ENCODE measurements at places on chromosomes 2 and 18.

- DNase-seq, result no peak
These were observed 1.2 kb downstream of the PPP1CB start for GRCh38 chr2:28752631-28753376.

GRCh38 chr18:27808683-27809082, 368.2 kb downstream of the CDH2 start:
- DNase-seq, result no peak

- no peak for DNase-seq
These were observed 216.8 kb downstream of the MGAT5 start for GRCh38 chr2:134470561-134471168.

DNA sequence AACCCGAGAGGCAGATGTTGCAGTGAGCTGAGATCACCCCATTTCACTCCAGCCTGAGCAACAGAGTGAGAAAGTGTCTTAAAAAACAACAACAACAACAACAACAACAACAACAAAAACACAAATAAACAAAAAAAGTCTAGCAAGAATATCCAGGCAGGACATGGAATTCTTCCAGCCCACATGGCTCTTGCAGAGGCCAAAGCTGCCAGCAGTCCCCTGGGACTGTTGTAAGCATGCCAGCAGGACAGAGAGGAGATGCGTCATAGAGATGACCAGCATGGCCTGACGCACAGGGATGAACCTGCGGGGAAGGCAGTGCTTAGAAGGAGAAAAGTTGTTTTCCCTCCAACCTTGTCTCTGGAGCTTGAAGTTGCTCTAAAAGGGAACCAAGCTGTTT, 182.3 kb upstream of the PGAP1 start:
- DNase-seq, result no peak

DNA sequence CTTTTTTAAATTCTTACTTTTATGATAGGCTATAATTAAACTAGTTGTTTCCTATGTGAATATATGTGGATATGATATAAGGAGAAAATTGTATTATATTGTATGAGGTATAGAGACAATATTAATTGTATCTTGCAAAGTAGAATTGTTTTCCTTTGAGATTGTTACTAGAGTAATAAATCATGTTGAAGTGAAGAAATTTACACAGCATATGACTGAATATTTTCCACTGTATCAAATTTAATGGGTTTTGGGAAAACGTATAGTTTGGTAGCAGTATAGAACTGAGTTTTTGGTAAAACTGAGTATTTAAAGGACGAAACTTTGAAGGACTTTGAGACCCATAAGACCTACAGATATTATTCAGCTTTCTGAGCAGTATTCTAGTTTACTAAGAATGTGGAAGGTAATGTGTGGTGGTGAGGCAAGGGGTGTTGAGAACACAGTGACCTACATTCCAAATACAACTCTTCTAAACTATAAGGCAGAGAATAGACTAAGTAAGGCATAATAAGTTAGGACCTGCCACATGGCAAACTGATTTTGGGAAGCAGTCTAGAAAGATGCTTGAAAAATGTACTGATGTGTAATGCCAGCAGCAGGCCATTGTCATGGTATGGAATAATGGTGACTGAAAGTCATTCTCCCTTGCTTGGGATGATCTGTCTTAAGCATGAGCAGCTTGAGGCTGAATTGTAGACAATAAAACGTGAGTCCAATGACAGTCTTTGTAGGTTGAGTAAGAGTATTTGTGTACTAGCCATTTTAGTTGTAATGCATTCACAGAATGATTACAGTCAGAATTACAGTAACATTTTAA, 29.6 kb downstream of the PKP4 start:
- no peak for DNase-seq

DNA sequence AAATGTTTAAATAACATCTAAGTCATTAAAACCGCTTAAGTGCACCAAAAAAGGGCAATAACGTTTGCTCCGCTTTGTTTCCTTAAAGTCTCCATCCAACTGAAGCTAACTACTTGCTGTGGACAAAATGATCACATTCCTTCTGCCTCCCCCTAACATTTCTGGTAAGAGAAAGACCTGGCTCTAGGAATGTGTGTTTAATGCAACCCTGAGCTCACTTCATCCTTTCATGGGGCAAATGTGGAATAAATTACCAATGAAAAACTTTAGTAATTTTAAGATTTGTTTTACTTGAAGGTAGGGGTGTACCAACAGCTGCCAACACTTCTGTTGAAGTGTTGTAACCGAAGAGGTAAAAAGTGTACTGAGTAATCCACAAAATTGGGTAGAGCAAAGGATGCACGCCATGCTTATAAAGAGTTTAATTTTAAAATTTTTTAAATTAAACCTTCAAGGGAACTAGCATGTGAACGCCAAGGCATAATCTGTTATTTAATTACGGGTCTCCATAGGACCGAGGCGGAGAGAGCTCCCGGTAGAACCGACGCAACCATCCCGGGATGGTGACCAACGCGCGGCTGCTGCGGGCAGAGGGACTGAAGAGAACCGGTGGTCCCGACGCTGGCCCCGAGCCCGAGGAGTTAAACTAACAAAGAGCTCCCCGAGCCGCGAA, 1.1 kb downstream of the HNRNPLL start:
- DNase-seq, result no peak

GRCh38 chr2:199085261-199085660, 372.5 kb downstream of the SATB2 start:
- no peak for DNase-seq

- DNase-seq, result no peak
These were observed 24.2 kb downstream of the GPC1 start for GRCh38 chr2:240459401-240460252.

DNA sequence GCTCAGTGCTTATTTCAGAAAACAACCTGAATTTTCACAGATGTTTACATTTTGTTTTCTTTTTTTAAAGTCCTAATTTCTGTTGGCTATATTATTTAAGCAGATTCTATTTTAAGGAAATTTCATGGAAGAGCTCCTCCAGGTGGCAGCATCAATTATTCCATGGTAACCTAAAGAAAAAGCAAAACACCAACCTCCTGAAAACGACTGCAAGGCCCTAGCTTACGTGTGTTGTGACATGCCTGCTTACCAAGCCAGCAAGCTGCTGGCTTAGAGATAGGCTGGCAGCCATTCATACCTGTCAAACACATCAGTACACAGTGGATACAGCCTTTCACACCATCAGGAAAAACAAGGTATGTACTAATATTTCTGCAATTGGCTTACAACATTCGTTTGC, 64.9 kb downstream of the LPIN2 start:
- DNase-seq, result no peak

DNA sequence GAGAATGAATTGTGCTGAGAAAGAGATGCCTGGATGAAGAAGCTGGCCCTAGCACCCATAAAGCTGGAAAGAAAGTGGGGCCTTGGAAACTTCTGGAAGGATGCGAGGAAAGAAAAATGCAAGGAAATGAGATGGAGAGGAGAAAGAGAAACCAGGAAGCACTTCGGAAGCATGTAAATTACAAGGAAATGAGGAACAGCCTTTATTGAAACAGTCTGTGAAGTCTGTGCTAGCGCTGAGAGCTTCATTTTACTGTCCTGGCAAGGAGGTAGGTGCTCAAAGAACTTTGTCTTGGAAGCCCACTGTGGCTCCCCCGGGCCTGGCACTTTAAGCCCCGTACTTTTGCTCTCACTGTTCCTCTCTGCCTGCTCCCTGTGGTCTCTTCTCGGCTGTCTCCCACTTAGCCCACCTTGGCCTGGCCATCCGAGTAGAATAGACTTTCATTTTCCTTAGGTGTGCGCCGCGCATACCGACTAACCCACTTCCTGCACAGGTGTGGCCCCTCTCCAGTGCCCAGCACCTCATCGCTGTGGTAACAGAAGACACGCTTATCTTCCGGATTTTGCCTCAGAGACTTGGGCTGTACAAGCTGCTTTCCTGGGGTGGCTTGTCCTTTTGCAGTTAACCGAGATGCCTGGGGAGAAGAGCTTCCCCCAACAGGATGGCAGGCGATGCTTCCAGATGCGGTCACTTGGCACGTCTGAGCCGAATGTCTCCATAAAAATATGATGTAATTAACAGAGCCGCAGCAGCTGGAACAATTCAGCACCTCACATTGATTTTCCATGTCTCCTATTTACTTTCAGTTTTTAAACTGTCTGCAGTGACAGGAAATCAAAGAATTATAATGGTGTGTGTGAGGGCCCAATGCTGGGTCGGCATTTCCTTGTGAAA, 199.6 kb downstream of the HRH4 start:
- peak; percentile 16 for DNase-seq

- no peak for DNase-seq
These were observed 64.7 kb upstream of the MGAT5 start for GRCh38 chr2:134189009-134189720.

- no peak for DNase-seq
These were observed 13.8 kb upstream of the YWHAQ start for GRCh38 chr2:9644603-9645002.

GRCh38 chr2:27746325-27746724, 25.2 kb upstream of the MRPL33 start:
- DNase-seq, result no peak

DNA sequence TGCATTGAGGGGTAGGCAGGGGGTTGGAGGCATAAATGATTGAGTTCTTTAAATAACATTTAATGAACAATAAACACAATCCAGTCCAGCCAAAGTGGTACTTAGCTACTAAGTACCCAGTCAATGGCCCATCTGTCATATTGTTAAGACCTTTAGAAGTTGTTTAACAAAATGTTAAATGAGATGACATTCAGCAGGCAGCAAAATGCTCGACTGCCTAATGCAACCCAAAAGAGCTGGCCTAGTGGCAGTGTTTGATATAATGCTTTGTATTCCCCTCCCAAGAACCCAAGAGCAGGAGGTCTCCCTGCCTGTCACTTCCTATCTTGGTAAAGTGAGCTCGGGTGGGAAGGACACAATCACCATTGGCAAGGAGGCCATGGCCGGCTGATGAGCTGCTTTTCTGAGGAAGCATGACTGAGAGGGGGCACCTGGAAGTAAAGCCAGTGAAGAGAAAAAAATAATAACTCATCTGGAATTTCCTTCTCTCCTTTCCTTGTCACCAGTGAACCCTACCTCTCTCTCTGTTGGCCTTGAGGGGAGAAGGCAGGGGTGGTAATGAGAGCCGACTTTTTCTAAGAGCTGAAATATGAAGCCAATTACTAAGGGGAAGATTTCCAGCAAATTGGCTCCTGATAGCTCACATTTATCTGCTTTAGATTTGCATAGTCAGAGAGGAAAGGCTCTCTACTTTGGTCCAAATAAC, 140.6 kb downstream of the C1D start:
- no peak for DNase-seq

DNA sequence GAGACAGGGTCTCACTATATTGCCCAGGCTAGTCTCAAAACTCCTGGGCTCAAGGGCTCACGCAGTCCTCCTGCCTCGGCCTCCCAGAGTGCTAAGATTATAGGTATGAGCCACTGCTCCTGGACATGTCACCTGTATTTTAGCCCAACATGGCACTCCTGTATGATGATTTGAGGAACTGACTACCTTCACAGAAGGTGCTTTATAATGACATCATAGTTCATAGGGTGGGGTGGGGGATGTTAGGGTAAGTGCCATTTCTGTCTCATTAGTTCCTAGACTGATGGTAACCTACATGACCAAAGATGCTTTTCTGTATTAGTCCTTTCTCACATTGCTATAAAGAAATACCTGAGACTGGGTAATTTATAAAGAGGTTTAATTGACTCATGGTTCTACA, 109.7 kb downstream of the MAP4K4 start:
- DNase-seq, result no peak

GRCh38 chr2:212626371-212626918, 87.8 kb upstream of the ERBB4 start:
- no peak for DNase-seq

- DNase-seq, result no peak
These were observed 7.6 kb upstream of the GAREM1 start for GRCh38 chr18:32478317-32478716.

GRCh38 chr18:61549416-61549815, 216.2 kb downstream of the CDH20 start:
- DNase-seq, result no peak

DNA sequence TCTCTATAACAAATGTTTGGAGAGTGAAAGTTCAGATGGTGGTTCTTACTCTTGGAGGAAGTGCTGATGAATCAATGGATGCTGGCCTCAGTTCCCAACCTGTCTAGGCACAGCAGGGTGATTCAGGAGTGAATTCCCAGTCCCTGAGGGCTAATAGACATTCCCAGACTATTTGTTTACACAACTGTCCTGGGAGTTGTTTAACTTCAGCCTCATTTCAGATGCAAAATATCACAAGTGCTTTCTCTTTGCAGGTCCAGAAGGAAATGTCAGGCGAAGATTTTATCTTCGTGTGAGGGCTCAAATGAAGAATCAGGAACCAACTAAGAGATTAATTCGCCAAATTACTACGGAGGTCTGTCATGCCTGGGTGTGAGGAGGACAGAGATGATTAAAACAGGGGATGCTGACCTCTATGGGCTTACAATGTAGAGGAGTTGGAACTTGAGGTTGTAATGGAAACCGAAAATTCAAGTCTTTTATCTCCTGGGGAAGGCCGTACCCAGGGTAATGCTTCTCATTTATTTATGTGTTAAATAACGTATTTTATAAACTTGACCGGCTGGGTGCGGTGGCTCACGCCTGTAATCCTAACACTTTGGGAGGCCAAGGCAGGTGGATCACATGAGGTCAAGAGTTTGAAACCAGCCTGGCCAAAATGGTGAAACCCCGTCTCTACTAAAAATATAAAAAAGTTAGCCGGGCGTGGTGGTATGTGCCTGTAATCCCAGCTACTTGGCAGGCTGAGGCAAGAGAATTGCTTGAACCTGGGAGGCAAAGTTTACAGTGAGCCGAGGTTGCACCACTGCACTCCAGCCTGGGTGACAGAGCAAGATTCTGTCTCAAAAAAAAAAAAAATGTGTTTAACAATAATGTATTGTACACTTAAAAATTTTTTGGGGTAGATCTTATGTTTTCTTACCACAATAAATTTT, 38.7 kb upstream of the SLC1A4 start:
- DNase-seq, result no peak

- no peak for DNase-seq
These were observed 158.0 kb downstream of the CSRNP3 start for GRCh38 chr2:165627470-165627869.

- DNase-seq, result no peak
These were observed 78.0 kb downstream of the LTBP1 start for GRCh38 chr2:33024758-33025157.

DNA sequence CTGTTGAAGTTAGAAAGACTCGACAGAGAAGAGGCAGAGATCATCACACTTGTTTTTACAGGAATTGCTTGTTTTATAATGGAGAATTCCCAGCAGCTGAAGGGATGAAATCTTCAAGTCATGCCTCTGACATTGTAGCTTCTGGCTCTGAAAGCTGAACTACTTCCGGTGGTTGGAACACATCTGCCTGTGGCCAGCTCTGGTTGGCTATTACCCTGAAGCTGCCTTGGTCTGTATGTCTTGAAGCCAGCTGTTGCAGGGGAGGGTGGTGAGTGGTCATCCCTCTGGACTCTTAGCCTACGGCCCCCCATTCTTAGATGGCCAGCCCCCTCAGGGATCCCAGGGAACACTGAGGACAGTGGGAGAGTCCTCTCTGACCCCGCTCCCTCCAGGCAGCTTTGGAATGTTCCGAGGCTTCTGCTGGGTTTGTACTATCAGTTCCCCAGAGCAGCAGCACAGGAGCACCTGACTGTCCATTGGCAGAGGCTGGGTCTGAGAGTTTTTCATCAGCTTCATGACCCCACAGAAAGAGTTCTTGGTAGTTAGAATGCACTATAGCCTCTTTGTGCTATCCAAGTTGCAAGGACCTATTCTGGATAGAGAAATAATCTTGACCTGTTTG, 87.4 kb upstream of the CAPN13 start:
- DNase-seq, result no peak

- DNase-seq, result no peak
These were observed 131.3 kb upstream of the TWIST2 start for GRCh38 chr2:238716585-238716984.

- DNase-seq, result no peak
These were observed 18.2 kb upstream of the SOX11 start for GRCh38 chr2:5674026-5674340.
